Regular cardiac myocyte (primary cell): ENCODE measurements at places on chromosomes 5 and 9. TPM values are rescaled to one million over a fixed set of nuclear protein-coding genes. Genes with fewer than 3 reads are reported as not detected.

ARL14EPL gene
- total RNA-seq = 0.19 TPM in 1 of 2 replicates, not detected in the other

RNF208 gene
- 0.19 and 0.28 TPM in 2 replicates for total RNA-seq

LECT2 gene
- total RNA-seq = not detected in 2 replicates

PGGT1B gene
- 16.1 and 19.7 TPM in 2 replicates for total RNA-seq

PGM5 gene
- total RNA-seq = 8.8 and 33.5 TPM in 2 replicates

DDX4 gene
- total RNA-seq = 0.28 TPM in 1 of 2 replicates, not detected in the other

INSYN2B gene
- total RNA-seq = 24.0 and 39.7 TPM in 2 replicates

CCL27 gene
- total RNA-seq = not detected in 2 replicates

GMCL2 gene
- not detected in 2 replicates for total RNA-seq

CCNO gene
- under 0.01 and 0.56 TPM in 2 replicates for total RNA-seq

ALDH1A1 gene
- 5.1 and 38.0 TPM in 2 replicates for total RNA-seq

IFNA13 gene
- total RNA-seq = not detected in 2 replicates

CEP72 gene
- 1.7 and 5.4 TPM in 2 replicates for total RNA-seq

CMBL gene
- 7.7 and 12.4 TPM in 2 replicates for total RNA-seq

DMGDH gene
- total RNA-seq = 0.58 and 3.7 TPM in 2 replicates

EQTN gene
- not detected in 2 replicates for total RNA-seq

MYMK gene
- not detected in 2 replicates for total RNA-seq

OR13C3 gene
- total RNA-seq = not detected in 2 replicates

TRPM6 gene
- total RNA-seq = not detected in 2 replicates

FOXD4L5 gene
- under 0.01 and 0.19 TPM in 2 replicates for total RNA-seq

CXXC5 gene
- 50.7 and 53.7 TPM in 2 replicates for total RNA-seq

C1QTNF2 gene
- 0.28 and 0.58 TPM in 2 replicates for total RNA-seq

PRUNE2 gene
- 27.2 and 67.7 TPM in 2 replicates for total RNA-seq

HSPB3 gene
- total RNA-seq = 0.56 TPM in 1 of 2 replicates, not detected in the other

SLC22A4 gene
- 1.2 and 2.3 TPM in 2 replicates for total RNA-seq

HTR4 gene
- total RNA-seq = not detected in 2 replicates

GADD45G gene
- 0.38 and 0.56 TPM in 2 replicates for total RNA-seq

PRELID2 gene
- 29.1 and 69.3 TPM in 2 replicates for total RNA-seq

WASHC1 gene
- 3.8 and 4.8 TPM in 2 replicates for total RNA-seq

IL4 gene
- total RNA-seq = not detected in 2 replicates

ZNF883 gene
- total RNA-seq = 1.9 and 6.2 TPM in 2 replicates

CDK5RAP2 gene
- total RNA-seq = 26.5 and 31.2 TPM in 2 replicates

F2RL2 gene
- total RNA-seq = 10.0 and 10.4 TPM in 2 replicates

SPATA9 gene
- 0.38 and 0.85 TPM in 2 replicates for total RNA-seq

IFNA21 gene
- total RNA-seq = not detected in 2 replicates

PCDHGA5 gene
- total RNA-seq = 0.58 and 1.1 TPM in 2 replicates

ADRB2 gene
- total RNA-seq = 0.56 and 1.5 TPM in 2 replicates

CAPSL gene
- total RNA-seq = not detected in 2 replicates

SNCB gene
- 0.56 and 1.3 TPM in 2 replicates for total RNA-seq

GPR151 gene
- total RNA-seq = not detected in 2 replicates
